NCI-H2081 (cell line): ENCODE measurements at places on chromosomes 2 and 18.

DNA sequence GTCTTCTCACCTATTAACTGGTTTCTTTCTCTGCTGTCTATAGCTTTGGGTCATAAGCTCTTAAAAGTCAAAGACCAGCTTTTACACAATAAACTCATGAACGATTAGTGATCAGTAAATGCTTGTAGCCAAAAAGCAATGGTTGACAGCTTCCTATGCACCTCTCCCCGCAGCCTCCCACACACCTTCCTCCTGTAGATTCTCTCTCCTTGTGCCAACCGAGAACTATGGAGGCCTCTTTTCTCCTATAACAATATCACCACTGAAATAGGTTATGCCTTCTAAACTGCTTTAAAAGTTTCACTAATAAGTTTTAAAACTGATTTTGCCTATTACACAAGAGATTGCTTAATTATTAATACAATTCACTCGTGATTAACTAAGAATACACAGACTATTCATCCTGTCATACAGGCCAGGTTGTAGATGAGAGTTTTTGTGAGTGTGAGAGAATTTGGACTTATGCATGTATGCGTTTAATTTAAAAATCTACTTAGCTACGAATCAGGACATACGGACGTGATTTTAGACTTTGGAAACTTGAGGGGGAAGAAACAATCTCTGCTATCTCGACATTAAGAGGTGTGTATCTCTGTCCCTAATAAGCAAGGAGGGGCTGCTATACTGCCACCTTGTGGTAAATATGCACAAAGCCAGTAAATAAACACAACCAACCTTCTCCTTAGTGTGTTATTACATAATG is 229.1 kb upstream of the RBBP8 start:
- peak; percentile 45 for DNase-seq

DNA sequence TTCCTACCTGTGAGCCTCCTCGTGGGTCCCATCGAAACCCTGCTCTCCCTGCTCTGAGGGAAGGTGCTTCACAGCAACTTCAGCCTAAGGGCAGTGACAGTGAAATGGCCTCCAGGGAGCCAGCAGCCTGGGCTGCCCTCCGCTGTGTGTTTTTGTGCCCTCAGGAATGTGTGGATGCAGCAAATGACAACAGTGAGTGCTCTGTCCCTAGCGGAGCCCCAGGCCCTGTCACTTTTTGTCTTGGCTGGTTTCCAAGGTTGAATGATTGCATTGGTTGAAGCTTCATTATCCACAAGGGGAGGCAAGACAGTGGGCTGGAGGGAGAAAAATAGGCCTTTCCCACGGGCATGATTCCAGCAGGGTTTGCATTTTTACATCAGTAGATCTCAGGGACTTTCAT is 42.9 kb downstream of the STON1 start:
- DNase-seq, result no peak

- DNase-seq, result no peak
These were observed 442.9 kb upstream of the HNRNPA3 start for GRCh38 chr2:176769499-176770370.

GRCh38 chr2:240468303-240469238 is 33.1 kb downstream of the GPC1 start:
- no peak for DNase-seq
